Gastroesophageal sphincter (tissue), 4 donors: ENCODE measurements at places on chromosomes 16 and 17. TPM values are rescaled to one million over a fixed set of nuclear protein-coding genes. Genes with fewer than 3 reads are reported as not detected.
A peak's percentile ranks its signal among the peaks of the same experiment; 100 is the strongest.

Gene TMEM100
- total RNA-seq, result 11.8 TPM

GRCh38 chr17:77757561-77757898 lies 201.0 kb upstream of the TNRC6C start:
- ATAC-seq, result no peak

DNA sequence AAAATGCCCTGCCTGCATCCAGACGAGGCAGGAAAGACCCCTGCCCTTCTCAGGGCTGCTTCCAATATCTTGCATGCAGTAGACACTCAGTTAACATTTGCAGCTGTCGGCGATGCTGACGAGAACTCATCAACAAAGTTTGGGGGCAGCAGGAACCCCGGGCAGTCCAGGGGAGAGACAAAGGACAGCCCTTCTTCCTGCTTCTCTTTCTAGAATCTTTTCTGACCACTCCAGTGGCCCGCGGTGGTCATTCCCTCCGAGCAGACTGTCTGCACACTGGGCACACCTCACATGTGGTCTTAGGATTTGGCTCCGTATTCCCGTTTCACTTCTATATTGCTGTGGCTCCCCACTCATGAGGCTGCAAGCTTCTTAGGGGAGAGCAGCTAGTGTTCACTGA lies 31.0 kb upstream of the MFSD6L start:
- no peak for ATAC-seq

GRCh38 chr17:45225051-45225700 lies 3.5 kb downstream of the FMNL1 start:
- ATAC-seq, result no peak

- no peak for ATAC-seq
These were observed 132.6 kb upstream of the NOL11 start for GRCh38 chr17:67585077-67585602.

DNA sequence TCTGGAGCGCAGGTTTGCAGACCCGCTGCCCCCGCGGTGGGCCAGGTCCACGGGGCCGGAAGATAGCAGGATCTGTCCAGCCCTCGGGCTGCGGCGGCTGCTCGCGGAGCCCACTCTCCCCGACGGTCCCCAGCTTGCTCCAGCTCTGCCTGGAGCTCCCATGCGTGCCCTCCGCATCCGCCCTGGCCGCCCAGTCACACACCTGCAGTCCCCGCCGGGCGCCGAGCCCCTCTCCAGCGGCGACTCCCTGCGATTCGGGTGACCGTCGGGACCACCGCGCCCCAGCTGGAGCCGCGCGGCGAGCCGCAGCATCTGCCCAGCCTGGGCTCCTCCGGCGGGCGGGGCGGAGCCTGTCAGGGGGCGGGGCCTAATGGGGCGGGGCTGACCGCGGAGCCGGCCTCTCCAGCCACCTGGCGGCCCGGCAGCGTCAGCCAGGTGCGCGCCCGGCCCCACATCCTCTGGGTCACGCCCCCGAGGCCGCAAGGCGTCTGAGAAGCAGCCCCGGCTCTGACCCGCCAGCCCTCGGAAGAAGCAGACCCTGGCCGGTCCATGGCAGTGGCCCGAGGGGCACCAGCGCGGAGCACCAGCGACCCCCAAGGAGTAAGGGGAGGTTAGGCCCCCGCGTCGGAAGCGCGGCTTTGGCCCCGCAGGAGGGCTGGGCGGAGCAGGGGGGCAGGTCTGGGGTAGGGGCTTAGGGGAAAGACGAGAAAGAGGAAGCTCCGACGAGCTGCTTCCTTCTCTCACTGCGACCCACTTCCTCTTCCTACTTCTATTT lies at the start of gene PIK3R5:
TSS of gene PIK3R5 (minus strand) at position 314 of the 775 bp plus-strand sequence. CDS start 54,213 bp downstream, outside the sequence.
- ATAC-seq, result peak; percentile 46

DNA sequence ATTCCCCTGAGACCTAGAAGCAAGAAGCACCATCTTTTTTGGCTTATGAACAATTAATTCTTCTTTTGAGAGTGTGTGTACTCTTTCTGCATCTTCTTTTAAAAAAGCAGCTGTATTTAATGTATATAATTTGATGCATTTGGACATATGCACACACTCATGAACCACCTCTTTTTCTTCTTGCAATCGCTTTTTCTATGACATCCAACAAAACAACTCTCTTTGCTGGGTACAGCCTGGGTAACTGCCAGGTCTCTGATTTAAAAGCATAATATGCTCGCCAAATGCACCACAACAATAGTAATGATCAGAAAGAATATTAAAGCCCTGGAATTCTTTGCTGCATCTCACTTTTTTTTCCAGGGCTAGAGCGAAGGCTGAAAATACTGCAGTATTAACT lies 97.3 kb downstream of the HAPSTR1 start:
- no peak for ATAC-seq
